ENCODE measurements at places on chromosomes 7 and 10.
A peak's percentile ranks its signal among the peaks of the same experiment; 100 is the strongest.

- no peak for DNase-seq
Observed at GRCh38 chr7:155935005-155935557, 122.8 kb upstream of the SHH start.

GRCh38 chr10:71725998-71726579 lies 6.5 kb upstream of the C10orf105 start:
- DNase-seq, result no peak

- no peak for DNase-seq
Observed at GRCh38 chr7:131161103-131161502, 166.6 kb upstream of the MKLN1 start.

DNA sequence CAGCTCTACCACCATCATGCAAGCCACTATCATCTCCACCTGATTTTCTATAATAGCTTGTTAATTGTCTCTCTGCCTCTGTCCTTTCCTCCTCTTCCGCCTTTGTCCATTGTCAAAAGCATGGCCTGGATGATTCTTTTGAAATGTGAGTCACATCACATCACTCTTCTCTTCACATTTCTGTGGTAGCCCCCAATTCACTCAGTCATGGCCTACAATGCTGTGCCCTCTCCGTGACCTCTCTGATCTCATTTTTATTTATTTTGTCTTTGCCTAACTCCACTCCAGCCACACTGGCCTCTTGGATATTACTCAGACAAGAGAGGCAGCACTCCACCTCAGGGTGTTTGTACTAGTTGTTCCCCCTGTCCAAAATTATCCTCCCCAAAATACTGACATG lies 4.9 kb upstream of the ABCB4 start:
- no peak for DNase-seq

- no peak for DNase-seq
Observed at GRCh38 chr10:69202332-69202731, 17.8 kb upstream of the HKDC1 start.

- DNase-seq, result no peak
Observed at GRCh38 chr10:1015688-1016087, 10.0 kb downstream of the IDI2 start.

DNA sequence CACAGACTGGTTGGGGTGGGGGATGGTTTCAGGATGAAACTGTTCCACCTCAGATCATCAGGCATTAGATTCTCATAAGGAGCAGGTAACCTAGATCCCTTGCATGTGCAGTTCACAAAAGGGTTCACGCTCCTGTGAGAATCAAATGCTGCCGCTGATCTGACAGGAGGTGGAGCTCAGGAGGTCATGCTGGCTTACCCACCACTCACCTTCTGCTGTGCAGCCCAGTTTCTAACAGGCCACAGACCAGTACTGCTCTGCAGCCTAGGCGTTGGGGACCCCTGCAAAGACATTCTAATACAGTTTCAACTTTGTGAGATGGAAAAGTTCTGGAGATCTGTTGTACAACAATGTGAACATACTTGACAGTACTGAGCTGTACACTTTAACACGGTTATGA lies 39.9 kb downstream of the STRA8 start:
- DNase-seq, result no peak

DNA sequence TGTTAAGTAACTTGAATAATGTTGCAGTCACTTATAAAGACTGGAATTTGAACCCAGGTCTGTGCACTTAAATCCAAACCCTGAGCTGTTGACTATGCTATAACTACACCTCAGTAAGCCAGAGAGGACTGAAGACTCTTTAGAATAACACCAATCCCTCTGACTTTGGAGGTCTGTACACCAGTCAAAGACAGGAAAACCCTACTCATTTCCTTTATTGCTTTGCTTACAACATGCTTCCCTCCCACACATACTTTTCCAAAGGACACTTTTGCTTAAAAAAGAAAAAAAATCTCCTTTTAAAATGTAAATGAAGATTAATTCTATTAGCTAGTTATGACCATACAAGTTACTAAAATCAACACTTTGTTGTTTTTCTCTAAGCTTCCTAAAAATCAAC lies 184.7 kb upstream of the KCTD7 start:
- no peak for DNase-seq

- DNase-seq, result no peak
Observed at GRCh38 chr7:119964788-119965542, 308.0 kb upstream of the KCND2 start.

- no peak for DNase-seq
Observed at GRCh38 chr7:158950914-158951635, 94.7 kb downstream of the DYNC2I1 start.

DNA sequence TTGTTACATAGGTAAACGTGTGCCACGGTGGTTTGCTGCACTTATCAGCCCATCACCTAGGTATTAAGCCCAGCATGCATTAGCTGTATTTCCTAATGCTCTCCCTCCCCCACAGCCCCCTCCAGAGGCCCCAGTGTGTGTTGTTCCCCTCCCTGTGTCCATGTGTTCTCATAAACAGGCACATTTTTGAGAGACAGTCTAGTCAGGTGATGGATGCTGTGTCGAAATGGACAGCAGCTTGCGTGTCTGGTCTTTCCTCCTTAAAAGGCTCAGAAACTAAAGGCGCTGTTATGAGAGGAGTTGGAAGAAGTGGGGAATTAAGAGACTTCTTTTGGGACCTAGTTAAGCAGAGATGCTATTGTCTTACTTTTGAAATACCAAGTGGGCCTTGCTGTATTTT lies 296.0 kb downstream of the BBS9 start:
- DNase-seq, result no peak

- DNase-seq, result no peak
Observed at GRCh38 chr7:51217804-51218203, 98.8 kb downstream of the COBL start.

DNA sequence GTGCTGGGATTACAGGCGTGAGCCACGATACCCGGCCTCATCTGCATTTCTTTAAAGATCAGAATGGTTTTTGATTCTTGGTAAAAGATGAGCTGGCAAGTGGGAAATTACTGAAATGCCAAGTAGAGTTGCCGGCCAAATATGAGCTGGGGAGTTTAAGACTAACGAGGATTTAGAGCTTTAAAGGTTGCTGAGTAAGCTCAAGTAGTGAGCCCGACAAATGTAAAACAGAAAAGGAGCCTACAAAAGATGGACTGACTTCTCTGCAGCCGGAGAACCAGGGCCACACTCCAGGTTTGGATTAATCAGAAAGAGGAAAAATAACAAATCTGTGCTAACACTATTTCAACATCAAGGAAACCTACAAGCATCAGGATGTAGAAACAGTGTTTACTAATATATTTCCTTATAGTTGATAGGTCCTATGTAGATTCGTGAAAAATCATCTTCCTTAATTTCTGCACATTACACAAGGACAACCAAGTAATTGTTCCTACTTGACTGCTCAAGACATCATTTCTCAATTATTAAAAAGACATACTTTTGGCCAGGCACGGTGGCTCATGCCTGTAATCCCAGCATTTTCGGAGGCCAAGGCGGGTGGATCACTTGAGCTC lies 49.6 kb downstream of the MPP7 start:
- no peak for DNase-seq

- no peak for DNase-seq
Observed at GRCh38 chr7:37380831-37381230, 67.8 kb downstream of the ELMO1 start.

- no peak for DNase-seq
Observed at GRCh38 chr7:100380196-100380595, 6.9 kb downstream of the PILRA start.

DNA sequence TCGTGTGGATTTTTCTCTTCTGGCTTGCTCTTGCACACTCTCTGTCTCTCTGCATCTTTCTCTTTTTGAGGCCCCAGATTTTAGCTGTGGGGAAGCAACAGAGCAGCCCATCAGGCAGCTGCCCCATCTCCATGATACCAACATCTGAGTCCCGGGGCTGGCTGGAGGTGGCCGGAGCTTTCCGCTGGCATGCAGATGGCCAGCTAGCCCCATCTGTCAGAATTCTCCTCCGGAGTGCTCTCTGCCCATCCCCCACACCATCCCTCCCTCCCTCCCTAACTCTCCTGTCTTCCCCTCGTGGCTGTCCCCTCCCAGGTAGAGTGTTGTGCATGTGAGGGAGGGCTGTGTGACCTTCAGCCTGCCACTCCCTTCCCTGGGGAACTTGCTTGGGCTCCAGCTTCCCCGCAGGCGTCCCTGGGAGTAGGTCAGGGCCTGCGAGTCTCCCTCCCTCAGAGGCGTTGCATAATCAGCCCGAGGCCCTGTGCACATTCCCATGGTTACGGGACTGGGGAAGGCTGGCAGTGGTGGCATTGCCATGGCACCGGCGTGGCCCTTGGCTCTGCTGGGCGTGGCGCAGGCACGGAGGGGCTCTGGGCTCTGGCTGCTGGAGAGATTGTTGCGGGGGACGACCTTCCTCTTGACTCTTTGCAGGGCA lies 24.7 kb downstream of the GHRHR start:
- no peak for DNase-seq

DNA sequence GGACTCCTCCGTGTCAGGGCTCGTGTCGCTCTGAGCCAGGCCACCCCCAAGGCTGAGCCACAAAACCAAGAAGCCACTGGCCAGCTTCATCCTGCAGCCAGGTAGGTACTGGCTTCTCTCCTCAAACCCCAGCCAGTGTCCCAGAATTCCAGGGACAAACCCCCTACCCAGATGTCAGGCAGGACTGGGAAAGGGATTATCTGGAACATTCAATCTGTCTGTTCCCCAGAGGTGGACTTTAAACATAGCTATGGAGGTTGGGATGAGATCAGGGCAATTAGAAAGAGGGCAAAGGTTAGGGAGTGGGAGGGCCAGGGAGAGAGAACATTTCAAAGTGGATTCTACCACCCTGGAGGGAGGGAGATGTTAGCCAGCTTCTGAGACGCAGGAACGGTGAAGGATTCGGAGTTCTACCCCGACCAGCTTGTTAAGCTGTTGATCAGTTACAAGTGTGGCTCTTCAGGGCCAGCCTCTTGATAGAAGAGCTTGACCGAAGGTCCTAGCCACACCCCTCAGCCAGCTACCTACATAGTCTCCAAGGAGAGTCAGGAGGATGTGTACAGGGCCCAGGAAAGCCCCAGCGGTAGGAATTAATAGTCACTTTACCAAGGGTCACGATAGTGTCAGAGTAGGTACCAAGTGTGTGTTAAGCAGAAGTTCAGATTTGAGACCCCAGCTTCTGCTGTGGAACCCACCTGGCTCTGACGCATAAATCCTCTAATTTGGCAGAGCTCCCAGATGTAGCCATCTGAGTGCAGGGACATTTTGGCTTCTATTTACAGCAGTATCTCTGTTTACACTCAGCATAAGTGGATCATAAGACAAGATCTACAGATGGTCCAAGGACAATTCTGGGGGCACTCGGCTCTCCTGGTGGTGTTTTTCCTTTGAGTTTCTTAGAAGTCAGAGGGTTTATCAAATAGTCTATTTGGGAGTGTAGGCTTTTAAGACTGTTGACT lies at the start of gene PLA2G12B:
Gene PLA2G12B, minus strand, starts transcription at position 211 of the 959 bp plus-strand sequence. Its CDS starts 121 bp downstream, at position 90.
- DNase-seq, result peak; percentile 64

- DNase-seq, result no peak
Observed at GRCh38 chr7:105098863-105099515, 85.0 kb downstream of the KMT2E start.

DNA sequence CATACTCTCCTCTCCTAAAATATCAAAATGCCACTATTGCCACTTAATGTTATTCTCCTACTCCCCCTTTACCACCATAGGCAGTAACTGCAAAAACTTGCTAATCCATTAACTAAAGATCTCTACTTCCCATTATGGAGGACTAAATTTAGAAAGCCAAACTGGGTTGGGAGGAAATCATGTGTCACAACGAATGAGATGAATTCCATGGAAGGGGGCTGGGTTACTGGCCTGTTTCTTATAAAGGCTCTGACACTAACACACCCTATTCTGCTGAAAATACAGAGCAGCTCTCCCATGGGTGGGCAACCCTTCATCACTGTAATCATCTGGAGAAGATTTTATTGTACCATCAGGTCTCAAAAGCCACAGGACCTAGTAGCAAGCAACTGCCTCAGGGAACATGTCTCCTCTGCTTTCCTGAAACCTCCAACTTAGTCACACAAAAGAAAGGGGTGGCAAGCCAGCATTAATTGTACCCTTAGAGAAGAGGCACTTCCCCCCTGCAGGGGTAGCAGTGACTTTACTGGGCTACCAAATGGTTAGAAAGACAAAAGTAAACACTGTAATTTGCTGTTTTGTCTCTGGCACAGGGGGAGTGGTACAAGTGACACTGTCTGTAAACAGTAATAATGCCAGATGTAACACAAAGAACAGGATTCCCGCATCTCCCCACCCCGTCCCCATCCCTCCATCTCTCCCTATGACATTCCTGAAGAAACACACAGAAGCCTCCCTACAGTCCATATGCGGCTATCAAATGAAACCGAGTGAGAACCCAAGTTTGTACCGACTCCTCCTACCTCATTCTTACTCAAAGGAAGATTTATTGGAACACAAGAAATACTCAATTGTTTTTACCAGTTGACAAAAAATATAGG lies 81.6 kb downstream of the ARMH3 start:
- DNase-seq, result no peak

DNA sequence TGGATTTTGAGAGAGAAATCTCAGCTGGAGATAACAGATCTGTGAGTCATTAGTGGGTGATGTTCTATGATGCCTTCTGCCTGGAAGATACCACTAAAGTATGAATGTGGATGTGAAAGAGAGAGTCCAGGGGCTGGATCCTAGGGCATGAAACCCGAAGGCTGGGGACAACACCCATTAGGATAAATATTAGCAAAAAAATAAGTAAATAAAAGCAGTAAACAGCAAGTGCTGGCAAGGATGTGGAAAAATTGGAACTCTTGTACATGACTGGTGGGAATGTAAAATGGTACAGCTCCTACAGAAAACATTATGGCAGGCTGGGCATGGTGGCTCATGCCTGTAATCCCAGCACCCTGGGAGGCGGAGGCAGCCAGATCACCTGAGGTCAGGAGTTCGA lies 16.6 kb upstream of the MGMT start:
- no peak for DNase-seq

- DNase-seq, result no peak
Observed at GRCh38 chr10:78231939-78232338, 198.3 kb downstream of the RPS24 start.

- no peak for DNase-seq
Observed at GRCh38 chr7:17369691-17370426, 71.4 kb downstream of the AHR start.

DNA sequence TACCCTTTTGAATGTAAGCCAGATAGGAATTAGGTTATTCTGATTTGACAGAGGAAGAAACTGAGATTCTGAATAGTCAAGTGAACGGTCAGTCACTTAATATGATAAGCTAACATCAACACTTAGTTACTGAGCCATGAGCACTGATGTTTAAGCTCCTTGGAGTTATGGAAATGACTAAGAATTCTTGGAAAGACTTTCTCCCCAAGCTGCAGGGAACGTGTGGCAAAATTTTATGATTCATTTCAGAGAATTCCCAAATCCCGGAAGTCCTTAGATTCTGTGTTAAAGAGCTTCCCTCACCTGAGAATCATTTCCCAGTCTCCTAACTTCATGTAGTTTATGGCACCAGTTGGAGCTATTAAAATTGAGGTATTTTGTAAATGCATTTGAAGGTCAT lies 330.9 kb downstream of the XPNPEP1 start:
- DNase-seq, result no peak

- DNase-seq, result no peak
Observed at GRCh38 chr10:118810796-118811505, 56.2 kb upstream of the CACUL1 start.

- no peak for DNase-seq
Observed at GRCh38 chr10:11345224-11346054, 266.0 kb downstream of the USP6NL start.
